Activated naive CD8-positive, alpha-beta T cell treated with anti-CD3 and anti-CD28 coated beads for 36 hours (primary cell): ENCODE measurements at places on chromosomes 12 and 14. TPM values are rescaled to one million over a fixed set of nuclear protein-coding genes. Genes with fewer than 3 reads are reported as not detected.
A peak's percentile ranks its signal among the peaks of the same experiment; 100 is the strongest.

- peaks cover 9% of the 10 kb centered on the region for H3K4me1 ChIP-seq
- peaks cover 7% of the 10 kb centered on the region for H3K27me3 ChIP-seq
- DNase-seq: no peak
Observed at GRCh38 chr14:69363964-69364363, 34.1 kb downstream of the ERH start.

The ST8SIA1 gene
- total RNA-seq: 0.28 TPM

DNA sequence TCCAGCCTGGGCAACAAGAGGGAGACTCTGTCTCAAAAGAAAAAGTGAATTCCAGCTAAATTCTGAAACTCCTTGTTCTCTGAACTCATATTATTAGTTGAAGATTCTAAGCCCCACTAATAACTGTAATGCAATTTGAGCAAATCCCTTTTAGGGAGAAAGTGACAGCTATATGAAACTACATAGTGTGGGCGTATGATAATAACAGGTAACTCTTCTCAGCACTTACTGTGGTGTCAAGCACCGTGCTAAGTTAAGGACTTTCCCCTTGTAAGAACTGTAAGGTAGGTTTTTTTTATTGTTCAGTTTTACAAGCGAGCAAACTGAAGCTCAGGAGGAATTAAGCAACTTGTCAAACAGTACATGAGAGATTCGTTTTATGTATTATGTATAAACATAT is 5.4 kb downstream of the ANKRD13A start:
- peak overlapping the region; percentile 76 for H3K27ac ChIP-seq
- no peaks in the 10 kb centered on the region for H3K27me3 ChIP-seq
- peaks cover 34% of the 10 kb centered on the region for H3K36me3 ChIP-seq
- DNase-seq: no peak
- peaks cover 70% of the 10 kb centered on the region for H3K4me1 ChIP-seq

- H3K27ac ChIP-seq: no peak overlapping the region
- no peaks in the 10 kb centered on the region for H3K4me1 ChIP-seq
- H3K36me3 ChIP-seq: no peaks in the 10 kb centered on the region
- peaks cover 36% of the 10 kb centered on the region for H3K27me3 ChIP-seq
- no peak for DNase-seq
Observed at GRCh38 chr12:113445544-113446171, 23.5 kb downstream of the SDSL start.

GRCh38 chr14:70641548-70642302 is at the start of gene TTC9:
Gene TTC9, plus strand, starts transcription at chr14:70641916. Its CDS starts 214 bp downstream, at chr14:70642130.
- peak within 1 kb of the TSS; percentile 84 for H3K4me3 ChIP-seq
- no peaks in the 10 kb centered on the region for H3K27me3 ChIP-seq
- H3K4me1 ChIP-seq: peaks cover 45% of the 10 kb centered on the region
- DNase-seq: peak; percentile 46

GRCh38 chr12:121294151-121294889 is 2.2 kb downstream of the CAMKK2 start:
- peaks cover 3% of the 10 kb centered on the region for H3K36me3 ChIP-seq
- H3K4me1 ChIP-seq: peaks cover 16% of the 10 kb centered on the region
- H3K27me3 ChIP-seq: no peaks in the 10 kb centered on the region
- peak overlapping the region; percentile 42 for H3K4me3 ChIP-seq

The TAS2R14 gene
- total RNA-seq: 0.64 TPM

The CERS5 gene
- total RNA-seq: 36.4 TPM

- no peak for DNase-seq
- peak overlapping the region; percentile 90 for H3K27ac ChIP-seq
- H3K4me1 ChIP-seq: peaks cover 66% of the 10 kb centered on the region
- H3K4me3 ChIP-seq: peak overlapping the region; percentile 91
- no peaks in the 10 kb centered on the region for H3K27me3 ChIP-seq
Observed at GRCh38 chr12:67651132-67651695, 2.7 kb downstream of the DYRK2 start.

- H3K27ac ChIP-seq: no peak overlapping the region
- H3K36me3 ChIP-seq: no peaks in the 10 kb centered on the region
- H3K4me1 ChIP-seq: no peaks in the 10 kb centered on the region
- no peaks in the 10 kb centered on the region for H3K27me3 ChIP-seq
- no peak for DNase-seq
- no peak overlapping the region for H3K4me3 ChIP-seq
Observed at GRCh38 chr14:46661728-46662127, 10.1 kb upstream of the RPL10L start.

GRCh38 chr12:89154743-89155499 is 197.4 kb downstream of the DUSP6 start:
- H3K36me3 ChIP-seq: peaks cover 6% of the 10 kb centered on the region
- no peak overlapping the region for H3K27ac ChIP-seq
- no peak for DNase-seq
- H3K27me3 ChIP-seq: peaks cover 7% of the 10 kb centered on the region
- H3K4me3 ChIP-seq: no peak overlapping the region

The PPP1R1A gene
- not detected for total RNA-seq

DNA sequence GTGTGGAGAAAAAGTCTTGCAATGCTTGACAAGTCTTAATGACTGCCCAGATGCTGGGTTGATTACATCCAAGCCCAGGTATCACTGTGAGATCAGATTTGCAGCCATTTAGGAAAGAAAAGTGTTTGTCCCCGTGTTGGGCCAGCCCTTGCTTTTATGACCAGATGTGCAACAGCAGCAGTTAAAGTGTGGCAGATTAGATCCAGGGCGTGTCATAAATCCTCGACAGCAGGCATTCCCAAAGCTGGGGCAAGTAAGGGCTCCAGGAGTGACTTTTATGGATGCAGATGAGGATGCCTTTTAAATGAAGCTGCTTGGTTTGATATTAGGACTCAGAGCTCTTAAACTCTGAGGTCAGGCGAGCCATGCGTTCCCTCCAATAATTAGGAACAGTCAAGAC is 1.7 kb downstream of the SMOC1 start:
- no peaks in the 10 kb centered on the region for H3K36me3 ChIP-seq
- H3K27ac ChIP-seq: no peak overlapping the region
- H3K27me3 ChIP-seq: peaks cover 65% of the 10 kb centered on the region
- no peak for DNase-seq
- H3K4me3 ChIP-seq: no peak overlapping the region
- peaks cover 4% of the 10 kb centered on the region for H3K4me1 ChIP-seq

The KIF26A gene
- 0.94 TPM for total RNA-seq
